Renal cortex interstitium (tissue), 15 donors: ENCODE measurements at places on chromosomes 3 and 15. TPM values are rescaled to one million over a fixed set of nuclear protein-coding genes. Genes with fewer than 3 reads are reported as not detected.

GRCh38 chr15:63540449-63540848, 36.1 kb downstream of the USP3 start:
- DNase-seq = no peak

GOLGA8K gene
- 2.9 TPM for polyA plus RNA-seq

DNA sequence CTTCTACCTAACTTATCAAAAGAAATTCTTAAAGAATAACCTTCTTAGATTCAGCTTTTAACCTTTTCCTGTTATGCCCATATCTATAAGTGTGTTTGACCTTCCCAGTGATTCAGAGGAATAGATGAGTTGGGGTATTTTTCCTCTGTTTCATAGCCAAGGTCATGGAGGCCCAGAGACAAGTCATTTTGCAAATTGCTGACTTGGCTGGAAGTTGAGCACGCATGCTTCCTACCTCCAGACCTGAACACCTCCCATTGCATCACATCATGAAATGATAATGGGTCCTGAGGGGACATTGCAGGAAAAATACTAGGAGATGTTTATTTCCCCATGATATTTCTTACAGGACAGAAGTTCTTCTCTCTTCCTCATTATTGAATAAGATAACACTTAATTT, 158.6 kb upstream of the LMCD1 start:
- DNase-seq = no peak

- DNase-seq = no peak
Observed at GRCh38 chr3:136404056-136404455, 153.9 kb downstream of the PCCB start.

DNA sequence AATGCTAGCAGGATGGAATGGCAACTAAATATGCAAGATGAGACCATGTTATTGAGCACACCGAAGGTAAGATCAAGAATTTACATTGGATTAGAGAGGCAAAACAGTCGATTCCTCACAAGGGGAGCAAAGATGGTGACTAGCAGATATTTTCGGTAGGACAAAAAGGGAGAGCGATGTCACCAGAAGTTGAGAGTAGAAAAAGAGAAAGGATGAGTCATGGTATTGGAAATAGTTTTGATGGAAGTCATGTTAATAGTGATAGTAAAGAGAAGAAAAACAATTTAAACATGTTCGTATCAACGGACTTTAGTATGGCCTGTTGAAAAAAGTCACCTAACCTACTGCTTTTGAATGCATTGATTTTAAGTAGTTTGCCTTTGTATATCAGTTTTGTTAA, 55.0 kb downstream of the UBE2E2 start:
- no peak for DNase-seq

DNA sequence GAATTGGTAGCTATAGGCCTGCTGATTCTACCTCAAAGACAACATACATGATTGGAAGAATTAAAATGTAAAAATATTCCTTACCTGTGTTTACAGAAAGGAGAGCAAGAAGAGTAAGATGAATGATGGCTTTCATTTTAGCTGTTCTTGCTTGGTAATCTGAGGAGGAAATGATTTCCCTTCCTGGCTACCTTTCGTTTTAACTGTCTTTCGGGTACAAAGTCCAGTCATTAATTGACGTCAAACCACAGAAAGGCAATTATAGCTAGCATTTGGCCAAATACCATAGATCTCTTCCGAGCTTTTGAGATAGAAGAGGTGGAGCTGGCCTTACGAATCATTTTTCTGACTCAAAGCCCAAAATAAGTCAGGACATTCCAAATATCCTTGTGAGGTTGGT, at the start of gene MUC13:
MUC13 (minus strand) TSS at position 175 of the 400 bp plus-strand sequence; CDS start at position 136, 39 bp downstream.
- DNase-seq = no peak
